ENCODE measurements at places on chromosomes 4 and X. TPM values are rescaled to one million over a fixed set of nuclear protein-coding genes. Genes with fewer than 3 reads are reported as not detected.

- no peak for DNase-seq
Observed at GRCh38 chr4:183483997-183484396, 20.9 kb upstream of the ING2 start.

DKK2 gene
- polyA plus RNA-seq, result 1.6 TPM

FAM184B gene
- polyA plus RNA-seq, result 0.04 TPM

- DNase-seq, result no peak
Observed at GRCh38 chr4:32752962-32753361, 2032.8 kb downstream of the PCDH7 start.

CT45A5 gene
- not detected for polyA plus RNA-seq
